Sciatic nerve (tissue), 2 donors: ENCODE measurements at places on chromosomes 2 and 18. TPM values are rescaled to one million over a fixed set of nuclear protein-coding genes. Genes with fewer than 3 reads are reported as not detected.

GRCh38 chr2:181955010-181955409 is 30.6 kb upstream of the PPP1R1C start:
- no peak for DNase-seq

ELOA2 gene
- total RNA-seq, result not detected

SCN3A gene
- total RNA-seq, result 0.58 TPM

- no peak for DNase-seq
Observed at GRCh38 chr18:50080316-50080715, 114.6 kb downstream of the MYO5B start.

DNA sequence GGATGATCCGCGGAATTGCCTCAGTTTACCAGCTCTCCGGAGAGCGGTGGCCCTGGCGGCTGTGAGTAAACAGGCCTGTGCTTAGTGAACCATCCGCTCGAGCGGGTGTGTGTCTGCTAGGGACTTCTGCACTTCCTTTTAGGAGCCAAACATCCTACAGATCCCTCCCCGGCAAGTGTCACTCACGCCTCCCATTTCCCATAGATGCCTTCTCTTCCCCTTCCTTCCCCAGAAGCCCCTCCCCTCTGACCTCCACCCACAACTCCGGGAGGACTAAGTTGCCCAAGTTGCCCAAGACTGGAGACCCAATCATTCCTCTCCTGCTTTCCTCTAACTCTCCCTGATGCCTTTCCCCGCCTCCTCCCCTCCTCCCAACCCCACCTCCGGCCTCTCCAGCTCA is 2.9 kb downstream of the C1QL2 start:
- DNase-seq, result no peak

DNA sequence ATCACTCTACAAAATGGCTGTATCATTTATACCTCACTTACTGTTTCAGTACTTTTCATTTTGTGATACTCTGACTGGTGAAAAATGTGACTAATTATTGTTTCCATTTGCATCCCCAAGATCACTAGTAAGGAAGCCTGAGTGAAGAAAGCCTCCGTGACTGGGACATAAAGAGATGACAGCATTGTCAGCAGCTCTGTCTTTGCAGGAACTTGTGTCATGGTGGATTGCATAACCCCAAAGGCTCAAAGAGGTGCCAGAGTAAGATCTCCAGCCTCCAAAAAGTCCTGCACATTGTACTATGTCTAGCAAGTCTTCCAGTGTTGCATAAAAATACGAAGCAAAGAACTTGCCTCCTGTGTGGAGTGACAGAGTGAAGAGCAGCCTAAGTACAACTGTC is 187.5 kb upstream of the CRIM1 start:
- DNase-seq, result no peak

GRCh38 chr2:37154785-37155184 is 2.0 kb downstream of the EIF2AK2 start:
- DNase-seq, result no peak

DNA sequence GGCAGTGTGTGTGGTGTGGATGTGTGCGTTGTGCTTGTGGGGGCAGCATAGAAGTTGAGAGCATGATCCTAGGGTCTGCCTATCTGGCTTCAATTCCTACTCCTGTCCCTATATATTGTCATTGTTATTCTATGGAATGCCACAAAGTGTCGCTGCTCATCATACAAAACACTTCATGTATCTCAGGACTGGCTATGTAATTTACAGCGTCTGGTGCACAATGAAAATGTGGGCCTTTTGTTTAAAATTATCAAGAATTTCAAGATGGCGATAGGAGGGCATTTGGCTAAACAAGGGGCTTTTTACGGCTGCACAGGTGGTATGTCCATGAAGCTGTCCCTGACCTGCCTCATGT is 3.4 kb downstream of the SERPINB2 start:
- DNase-seq, result no peak

UGT1A4 gene
- not detected for total RNA-seq

OTOS gene
- total RNA-seq, result not detected

DNA sequence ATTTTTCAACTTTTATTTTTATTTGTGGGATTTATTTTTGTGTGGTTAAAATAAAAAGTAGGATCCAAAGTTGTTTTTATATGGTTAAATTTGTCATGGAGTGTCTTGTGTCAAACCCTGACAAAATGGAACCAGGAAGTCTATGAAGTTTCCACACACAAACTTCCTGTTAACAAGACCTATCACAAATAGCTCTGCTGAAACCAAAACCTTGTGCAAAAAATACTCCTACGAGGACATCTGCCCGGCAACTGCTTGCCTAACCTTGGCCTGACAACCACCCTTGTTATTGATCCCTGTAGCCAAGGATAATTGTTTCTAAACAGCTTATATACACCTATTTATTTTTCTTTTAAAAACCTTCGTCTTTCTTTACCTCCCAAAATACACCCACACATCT is 389.6 kb downstream of the TRIB2 start:
- no peak for DNase-seq

DNA sequence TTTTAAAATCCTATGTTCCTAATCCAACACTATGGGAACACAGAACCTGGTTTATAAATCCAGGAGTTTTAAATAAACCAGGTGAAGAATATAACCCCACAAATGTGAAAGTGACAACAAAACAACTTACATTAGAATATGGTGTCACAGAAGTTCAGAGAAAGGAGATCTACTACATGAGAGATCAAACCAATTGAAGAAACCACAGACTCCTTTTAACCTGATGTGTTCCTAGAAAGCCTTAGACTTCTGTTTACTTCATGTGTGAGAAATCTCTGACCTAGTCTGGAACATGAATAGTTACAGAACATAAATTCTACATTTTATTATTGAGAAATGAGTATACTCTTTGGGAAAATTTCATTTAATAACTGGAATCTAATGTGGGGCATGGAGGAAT is 165.3 kb downstream of the FTCDNL1 start:
- no peak for DNase-seq

SFTPB gene
- total RNA-seq, result 6.1 TPM

CASP10 gene
- 14.3 TPM for total RNA-seq

DNA sequence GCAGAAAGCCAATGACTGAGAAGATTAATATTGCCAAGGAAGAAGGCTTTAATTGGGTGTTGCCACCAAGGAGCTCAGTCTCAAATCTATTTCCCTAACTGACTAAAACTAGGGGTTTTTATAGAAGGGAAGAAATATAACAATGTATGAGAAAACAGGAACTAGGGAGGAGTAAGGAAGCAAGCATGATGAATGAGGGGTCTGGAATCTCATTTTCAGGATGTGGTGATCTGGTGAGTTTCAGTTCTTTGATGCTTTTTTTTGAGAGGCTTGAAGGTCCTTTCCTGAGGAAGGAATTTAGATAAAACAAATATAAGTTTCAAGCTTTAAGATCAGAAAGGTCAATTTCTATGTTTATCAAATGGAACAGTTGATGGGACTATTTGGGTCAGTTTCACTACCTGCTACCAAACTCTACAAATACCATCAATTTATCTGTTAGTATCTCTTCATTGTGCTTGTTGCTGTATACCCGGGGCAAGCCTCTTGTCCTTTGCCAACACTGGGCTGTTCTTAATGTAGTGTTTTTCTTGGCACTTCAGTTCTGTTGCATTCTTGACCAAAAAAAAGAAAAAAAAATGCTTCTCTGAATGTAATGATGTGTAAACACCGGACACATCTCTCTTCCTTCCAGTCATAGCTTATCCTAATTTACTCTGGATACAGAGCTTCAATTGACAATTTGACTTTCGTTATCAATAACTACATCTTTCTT is 357.0 kb downstream of the GALNT13 start:
- no peak for DNase-seq

- no peak for DNase-seq
Observed at GRCh38 chr18:31720867-31721266, 36.5 kb upstream of the B4GALT6 start.

DNA sequence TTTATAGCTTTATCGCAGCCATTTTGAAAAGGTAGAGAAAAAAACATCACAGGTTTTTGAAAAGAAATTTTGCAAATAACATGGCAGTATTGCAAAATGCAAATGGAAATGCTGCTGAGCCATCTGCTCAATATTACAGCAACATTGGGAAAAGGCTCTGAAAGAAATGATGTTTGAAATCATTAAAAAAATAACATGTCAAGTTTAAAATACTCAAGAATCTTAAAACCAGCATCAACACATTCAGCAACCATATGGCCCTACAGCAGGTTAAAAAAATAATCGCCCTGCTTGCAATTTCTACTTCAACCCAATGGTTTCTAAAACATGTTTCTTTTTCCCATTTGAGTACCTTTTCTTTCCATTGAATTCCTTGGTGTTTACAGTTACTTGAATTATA is 289.4 kb downstream of the AFF3 start:
- DNase-seq, result no peak

DNA sequence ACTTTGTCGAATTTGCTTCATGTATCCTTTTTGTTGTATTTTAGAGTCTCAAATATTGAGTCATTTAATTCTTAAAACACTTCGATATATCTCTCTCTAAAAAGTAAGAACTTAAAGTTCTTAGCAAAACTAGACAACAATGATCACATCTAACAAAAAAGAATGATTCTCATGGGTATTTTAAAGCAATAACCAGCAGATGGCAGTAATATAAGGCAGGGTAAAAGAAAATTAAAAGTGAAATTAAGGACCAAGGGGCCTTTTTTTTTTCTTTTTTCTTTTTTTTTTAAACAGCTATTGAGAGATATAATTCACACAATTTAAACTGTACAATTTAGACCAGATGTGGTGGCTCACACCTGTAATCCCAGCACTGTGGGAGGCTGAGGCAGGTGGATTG is 9.9 kb upstream of the AOX1 start:
- DNase-seq, result no peak

LHCGR gene
- 12.4 TPM for total RNA-seq

GRCh38 chr18:56569416-56569815 is 69.0 kb downstream of the TXNL1 start:
- DNase-seq, result no peak

CD8B gene
- total RNA-seq, result 1.1 TPM

DNA sequence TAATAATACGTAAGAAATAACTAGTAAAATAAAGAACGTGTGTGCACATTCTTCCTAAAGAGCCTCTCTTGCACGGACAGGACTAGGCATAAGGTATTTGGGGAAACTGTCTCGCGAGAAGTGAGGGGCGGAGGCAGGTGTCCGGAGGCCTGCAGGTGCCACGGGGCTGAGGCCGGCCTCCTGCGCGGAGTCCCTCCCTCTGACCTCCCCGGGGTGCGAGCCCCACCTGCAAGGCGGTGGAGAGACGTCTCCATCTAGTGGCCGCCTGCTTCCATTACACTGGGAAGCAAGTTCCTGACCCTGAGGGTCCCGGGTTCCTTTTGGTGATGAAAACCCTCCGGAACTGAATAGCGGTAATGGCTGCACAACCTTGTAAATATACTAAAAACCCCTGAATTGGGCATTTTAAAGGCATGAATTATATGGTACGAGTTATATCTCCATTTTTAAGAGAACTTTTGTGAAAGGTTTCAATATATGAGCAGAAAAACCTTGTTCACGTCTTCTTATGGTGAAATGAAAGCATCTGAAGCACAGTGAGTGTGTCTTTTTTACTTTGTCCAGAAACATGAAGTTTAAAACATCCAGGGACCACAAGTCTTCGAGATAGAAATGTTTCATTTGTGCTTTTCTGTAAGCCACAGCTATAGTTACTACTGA is 35.5 kb upstream of the CTDP1 start:
- peak; percentile 83 for DNase-seq
